ENCODE measurements at places on chromosomes 3 and 15.

GRCh38 chr15:100759698-100760356, 119.8 kb upstream of the ALDH1A3 start:
- no peak for DNase-seq

DNA sequence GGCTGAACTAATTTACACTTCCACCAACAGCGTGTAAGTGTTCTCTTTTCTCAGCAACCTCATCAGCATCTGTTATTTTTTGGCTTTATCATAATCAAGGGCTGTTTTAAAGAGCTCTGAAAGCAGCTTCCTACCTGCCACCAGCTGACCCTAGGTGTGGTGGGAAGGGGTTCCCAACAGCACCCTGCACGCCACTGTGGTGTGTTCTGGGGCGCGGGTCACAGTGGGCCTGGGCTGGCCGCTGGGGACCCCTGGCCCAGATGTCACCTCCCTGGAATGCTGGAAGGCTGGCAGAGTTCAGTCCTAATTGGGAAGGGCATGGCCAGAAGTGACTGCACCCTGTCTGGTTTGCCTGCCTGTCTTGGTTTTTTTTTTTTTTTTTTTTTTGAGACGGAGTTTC, 82.2 kb downstream of the ASB7 start:
- no peak for DNase-seq

DNA sequence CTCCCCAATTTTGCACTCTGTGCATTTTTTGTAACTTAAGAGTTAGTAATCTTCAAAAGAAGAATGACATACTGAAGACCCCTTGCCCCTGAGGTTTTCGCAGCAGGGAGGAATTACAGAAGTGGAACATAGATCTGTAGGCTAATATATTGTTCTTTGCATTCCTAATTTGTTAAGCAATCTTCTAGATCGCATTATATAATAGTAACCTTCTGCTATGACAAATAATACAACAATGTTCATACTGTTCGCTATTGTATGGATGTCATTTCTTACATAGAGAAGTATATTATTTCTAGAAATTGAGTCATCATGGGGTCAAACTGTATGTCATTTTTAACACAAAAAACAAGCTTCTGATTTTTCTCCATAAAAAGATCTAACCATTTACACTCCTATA, 95.8 kb upstream of the TGFBR2 start:
- no peak for DNase-seq

DNA sequence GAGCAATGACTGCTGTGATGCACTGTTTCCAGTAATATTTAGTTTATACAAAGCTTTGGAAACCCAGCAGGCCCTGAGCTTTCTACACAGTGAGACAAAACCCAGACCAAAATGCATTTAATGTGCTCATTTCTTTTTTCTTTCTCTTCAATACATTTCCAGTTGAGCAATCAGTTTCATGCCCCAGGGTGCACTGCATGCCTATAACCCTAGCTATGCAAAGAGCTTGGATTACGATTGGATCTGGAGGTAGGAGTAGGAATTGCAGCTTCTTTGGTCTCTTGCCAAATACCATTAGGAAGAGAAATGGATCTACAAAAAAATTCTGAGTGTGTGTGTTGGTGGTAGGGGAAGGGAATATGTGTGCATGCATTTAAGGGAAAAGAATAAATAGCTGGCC, 1001.4 kb downstream of the SQOR start:
- DNase-seq: peak; percentile 1

- no peak for DNase-seq
Measured at GRCh38 chr3:154060238-154061000, 60.8 kb upstream of the ARHGEF26 start.

- no peak for DNase-seq
Measured at GRCh38 chr3:155038203-155038554, 41.9 kb upstream of the MME start.

- DNase-seq: peak; percentile 24
Measured at GRCh38 chr3:54951405-54951804, 23.5 kb upstream of the LRTM1 start.

DNA sequence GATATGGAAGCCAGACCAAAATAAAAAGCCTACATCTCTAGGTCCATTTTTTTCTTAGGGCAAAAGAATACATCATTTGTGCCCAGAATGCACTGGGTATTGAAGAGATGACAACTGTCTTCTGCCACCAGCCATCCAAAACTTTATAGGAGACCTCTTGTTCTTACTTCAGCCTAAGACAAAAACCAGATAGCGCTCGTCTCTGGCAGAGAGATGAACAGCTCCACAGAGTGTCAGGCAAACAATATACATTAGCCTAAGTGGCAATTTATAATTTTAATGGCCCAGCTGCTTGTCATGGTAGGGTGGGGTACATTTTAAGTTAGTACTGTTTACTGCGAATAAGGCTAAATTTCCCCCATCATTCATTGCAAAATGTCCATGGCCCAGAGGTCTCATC, 38.9 kb upstream of the PIAS1 start:
- no peak for DNase-seq

DNA sequence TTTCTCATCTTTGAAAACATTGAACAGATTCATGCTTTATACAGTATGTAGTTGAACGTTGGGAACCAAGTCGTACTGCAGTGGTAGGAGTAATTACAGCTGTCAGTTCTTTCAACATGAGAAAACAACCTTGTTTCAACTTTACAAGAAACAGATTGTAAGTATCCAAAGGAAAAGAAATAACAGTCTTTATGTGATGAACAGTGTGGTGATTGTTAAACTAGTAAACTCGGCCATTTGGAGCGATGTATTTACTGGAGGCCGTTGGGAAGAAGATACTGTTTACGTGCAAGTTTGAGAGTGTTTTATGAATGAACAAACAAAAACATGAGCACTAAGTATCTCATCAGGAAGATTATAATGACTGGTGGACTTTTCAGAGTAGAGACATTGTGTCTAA, 48.4 kb downstream of the EPHA3 start:
- DNase-seq: no peak

- no peak for DNase-seq
Measured at GRCh38 chr3:114421204-114421603, 127.4 kb downstream of the TIGIT start.

DNA sequence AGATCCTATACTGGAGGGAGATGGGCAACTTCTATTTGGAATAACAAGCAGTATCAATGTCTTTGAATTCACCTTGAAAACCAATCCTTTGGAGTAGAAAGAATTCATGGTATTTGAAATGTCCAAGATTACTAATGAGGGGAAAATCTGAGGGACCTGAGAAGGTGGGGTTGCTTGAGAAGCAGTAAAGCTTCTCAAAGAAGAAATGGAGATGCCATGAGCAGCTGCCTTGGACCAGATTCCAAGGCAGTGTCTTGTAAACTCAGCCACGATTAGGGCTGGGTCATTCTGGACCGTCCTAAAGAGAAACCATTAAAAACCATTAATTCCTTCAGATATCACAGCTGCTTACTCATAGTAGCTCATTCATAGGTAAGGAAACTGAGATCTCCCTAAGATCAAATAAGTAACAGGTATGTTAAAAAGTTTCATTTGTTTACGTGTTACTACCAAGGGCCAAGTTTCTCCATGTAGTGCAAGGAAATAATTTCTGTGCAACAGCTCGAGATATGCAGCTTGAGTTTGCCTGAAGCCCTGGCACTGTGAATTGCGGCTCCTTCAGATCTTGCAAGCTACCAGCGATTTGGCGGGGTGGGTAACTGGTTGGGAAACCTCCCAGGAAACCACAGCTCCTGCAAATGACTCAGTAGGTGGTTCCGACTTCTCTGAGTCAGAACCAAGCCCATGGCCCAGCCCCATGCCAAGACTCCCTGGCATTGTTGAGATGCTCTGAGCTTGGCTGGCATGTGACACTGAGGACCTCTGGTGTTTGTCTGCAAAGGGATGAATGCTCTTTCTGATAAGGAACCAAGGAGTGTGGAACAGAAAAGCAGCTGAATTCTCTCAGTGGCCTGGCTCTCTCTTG, 296.8 kb downstream of the RORA start:
- DNase-seq: no peak

- DNase-seq: no peak
Measured at GRCh38 chr3:140752499-140752898, 74.6 kb downstream of the TRIM42 start.

GRCh38 chr15:29611057-29611456, 211.2 kb downstream of the TJP1 start:
- DNase-seq: no peak

- no peak for DNase-seq
Measured at GRCh38 chr15:59792359-59792758, 103.2 kb upstream of the BNIP2 start.

GRCh38 chr3:52080830-52081719, 24.7 kb upstream of the DUSP7 start:
- DNase-seq: no peak

DNA sequence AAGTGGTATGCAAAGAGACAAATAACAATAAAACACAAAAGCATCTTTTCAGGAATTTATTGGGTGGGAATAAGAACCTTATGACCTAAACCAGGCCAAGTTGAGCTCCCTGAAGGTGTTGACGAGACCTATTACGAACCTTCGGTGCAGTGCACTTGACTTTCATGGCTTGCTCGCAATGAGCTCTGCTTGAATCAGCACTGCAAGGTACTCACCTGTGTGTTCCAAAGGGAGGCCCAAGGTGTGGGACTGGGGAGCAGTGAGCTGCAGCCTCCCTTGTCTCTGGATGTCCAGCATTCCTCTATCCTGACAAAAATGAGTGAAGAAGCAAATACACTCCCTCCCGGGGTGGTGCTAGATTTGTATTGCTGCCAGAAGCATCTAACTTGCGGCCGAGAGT, at the start of gene MDFIC2:
Gene MDFIC2 (minus strand): TSS at position 303 of the 400 bp plus-strand sequence. CDS start 665 bp downstream, outside the sequence.
- no peak for DNase-seq

- DNase-seq: no peak
Measured at GRCh38 chr15:62498712-62499111, 333.6 kb upstream of the C2CD4B start.

DNA sequence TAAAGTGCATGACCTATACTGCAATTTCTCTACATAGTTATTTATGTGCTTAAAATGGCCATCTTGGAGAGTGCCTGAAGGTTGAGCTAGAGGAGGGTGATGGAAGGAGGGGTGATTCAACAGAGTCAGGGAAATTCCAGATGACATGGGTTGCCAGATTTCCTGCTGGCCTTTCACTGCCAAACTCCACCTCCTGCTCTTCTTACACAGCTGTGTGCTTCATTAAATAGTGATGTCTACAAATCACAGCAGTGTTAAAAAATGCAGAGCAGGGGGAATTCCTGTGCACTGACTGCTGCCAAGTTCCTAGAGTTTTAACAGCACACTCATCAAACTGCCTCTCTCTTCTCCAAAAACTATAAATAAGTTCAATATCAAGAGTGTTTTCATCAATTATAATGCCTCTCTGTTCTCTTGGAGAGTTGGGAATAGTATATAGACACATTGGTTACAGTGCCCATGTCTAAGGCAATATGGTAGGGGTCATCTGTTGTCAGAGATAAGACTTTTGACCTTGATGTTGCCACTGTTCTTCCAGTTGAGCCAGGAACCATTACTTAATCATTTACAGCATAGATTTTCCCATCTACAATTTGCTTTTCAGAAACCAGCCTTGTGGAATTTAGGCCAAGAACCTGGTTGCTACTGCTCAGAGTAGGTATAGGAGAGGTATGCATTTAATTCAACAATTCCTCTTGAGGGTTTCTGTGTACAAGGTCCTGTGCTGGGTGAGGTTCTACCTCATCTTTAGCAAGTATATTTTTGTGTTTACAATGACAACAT, 79.6 kb downstream of the TP63 start:
- peak; percentile 15 for DNase-seq

- no peak for DNase-seq
Measured at GRCh38 chr3:100245927-100246326, 14.9 kb upstream of the TBC1D23 start.

DNA sequence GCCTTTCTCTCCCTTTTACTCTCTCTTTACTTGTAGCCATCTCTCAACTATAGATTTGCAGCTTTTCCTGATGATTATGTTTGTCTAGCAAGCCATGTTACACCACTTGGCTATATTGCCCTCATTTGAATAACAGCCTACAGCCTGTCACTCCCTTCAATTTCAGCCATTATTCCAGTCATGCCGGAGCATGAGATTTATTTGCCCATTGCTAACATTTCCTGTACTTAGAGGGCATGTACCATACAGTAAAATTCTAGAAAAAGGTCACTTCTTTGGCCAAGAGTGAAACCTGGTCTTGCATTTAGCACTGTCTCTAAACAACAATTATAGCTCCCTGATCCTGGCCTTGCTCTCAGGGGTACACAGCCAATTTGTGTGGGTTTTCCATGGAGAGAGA, 221.7 kb upstream of the TMC3 start:
- no peak for DNase-seq

GRCh38 chr15:92571824-92572223, 83.8 kb downstream of the FAM174B start:
- no peak for DNase-seq

DNA sequence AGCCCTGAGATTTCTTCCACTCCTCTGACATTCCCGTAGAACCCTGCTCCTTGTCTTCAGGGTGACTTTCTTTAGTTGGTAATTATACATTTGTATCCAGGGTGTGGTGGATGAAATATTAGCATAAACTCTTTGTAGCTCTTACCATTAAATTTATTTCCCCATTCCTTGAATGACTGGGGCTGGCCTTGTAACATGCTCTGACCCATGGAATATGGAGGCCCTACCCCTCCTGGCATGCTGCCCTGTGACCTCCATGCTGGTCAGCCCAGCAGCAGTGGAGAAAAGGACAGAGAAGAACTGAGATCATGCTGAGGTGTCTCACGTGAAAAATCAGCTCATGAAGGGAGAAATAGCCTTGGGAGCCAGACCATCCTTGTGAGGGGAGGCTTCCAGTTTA, 96.1 kb upstream of the PROK2 start:
- DNase-seq: no peak

GRCh38 chr3:167874671-167875372, 139.3 kb downstream of the SERPINI1 start:
- no peak for DNase-seq

DNA sequence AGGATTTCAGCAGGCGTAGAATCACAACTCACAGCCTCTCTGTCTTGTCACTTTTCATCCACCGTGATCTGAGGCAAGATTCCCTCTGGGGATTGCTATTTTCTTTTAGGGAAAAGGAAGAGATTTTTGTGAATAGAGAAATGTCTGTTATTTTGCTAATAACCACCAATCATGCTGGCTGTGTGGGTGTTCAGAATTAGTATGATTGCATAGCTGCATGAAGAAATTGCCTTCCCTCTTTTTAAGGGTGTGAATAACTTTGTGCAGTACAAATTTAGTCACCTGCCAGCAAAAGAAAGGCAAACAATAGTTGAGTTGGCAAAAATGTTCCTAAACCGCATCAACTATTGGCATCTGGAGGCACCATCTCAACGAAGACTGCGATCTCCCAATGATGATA, 60.8 kb downstream of the KAT2B start:
- DNase-seq: no peak

GRCh38 chr3:17840651-17841050, 98.2 kb upstream of the TBC1D5 start:
- no peak for DNase-seq

GRCh38 chr3:2212206-2212605, 113.5 kb downstream of the CNTN4 start:
- DNase-seq: no peak

- DNase-seq: no peak
Measured at GRCh38 chr3:52226229-52226817, 878 bp upstream of the TLR9 start.

- DNase-seq: peak; percentile 78
Measured at GRCh38 chr15:31263751-31264558, 62.7 kb upstream of the KLF13 start.

All from NCI-H1092 treated with DMSO at 0.1 percent for 48 hours (cell line).